Activated CD8-positive, alpha-beta memory T cell treated with anti-CD3 and anti-CD28 coated beads for 24 hours (primary cell): ENCODE measurements at places on chromosomes 1 and 21.

GRCh38 chr1:220325306-220325995 lies 53.2 kb upstream of the RAB3GAP2 start:
- DNase-seq, result no peak

DNA sequence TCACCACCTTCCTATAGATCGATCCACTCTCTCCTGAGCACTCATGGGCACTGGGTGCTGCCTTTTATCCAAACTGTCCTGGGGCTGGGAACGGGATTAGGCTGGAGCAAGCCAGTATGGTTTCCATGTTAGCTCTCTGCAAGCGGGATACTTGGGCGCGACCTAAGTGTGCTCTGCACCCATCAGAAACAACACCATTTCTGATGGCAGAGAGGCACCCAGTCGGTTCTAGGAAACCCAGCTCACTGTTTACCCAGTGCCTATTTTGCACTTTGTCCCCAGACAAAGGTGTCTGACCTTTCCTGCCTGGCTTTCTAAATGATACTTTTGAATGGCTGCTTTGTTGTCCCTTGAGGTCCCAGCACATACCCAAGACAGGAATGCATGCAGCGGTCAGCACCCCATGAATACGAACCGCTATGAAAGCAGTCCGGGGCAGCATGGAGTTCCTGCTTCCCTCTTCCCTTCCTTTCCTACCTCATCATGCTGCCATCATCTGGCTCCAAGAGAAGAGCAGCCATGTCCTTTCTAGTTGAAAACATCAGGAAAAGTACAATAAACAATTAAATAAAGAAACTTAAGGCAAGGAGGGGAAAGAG lies 83.9 kb downstream of the TRABD2B start:
- no peak for DNase-seq

DNA sequence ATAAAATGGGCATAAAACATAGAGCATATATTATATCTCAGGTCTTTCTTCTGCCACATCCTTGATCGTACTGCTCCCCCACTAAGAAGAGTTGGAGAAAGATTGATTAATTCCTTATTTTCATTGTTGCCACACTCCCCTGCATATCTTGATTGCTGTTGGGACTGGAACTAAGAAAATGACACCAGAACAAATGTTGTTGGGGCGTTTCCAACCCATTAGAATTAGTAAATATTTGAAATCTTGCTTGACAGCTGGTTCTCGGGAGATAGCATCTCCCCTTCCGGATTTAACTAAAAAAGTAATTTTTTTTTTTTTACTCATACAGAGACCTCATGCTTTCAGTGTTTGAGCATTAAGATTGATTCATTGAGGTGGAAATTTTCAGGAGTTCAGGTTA lies 493.0 kb upstream of the PLXNA2 start:
- DNase-seq, result no peak

DNA sequence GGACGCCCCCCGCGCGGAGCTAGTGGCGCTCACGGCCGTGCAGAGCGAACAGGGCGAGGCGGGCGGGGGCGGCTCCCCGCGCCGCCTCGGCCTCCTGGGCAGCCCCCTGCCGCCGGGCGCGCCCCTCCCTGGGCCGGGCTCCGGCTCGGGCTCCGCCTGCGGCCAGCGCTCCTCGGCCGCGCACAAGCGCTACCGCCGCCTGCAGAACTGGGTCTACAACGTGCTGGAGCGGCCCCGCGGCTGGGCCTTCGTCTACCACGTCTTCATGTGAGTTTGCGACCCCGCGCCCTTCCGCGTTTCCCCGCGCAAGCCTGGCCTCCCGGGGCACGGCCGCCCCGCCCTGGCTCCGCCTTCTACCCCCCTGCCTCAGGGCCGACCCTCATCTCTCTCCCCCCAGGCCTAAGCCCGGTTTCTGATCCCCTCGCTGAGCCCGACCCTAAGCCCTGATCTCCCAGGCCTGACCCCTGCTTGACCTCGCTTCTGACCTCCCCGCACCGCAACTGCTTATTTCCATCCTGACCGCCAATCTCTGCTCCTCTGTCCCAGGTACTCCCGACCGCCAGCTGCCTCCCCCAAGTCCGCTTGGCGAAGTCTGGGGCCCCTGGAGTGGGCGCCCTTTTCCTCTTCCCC lies 669 bp downstream of the KCNQ4 start:
- no peak for DNase-seq

DNA sequence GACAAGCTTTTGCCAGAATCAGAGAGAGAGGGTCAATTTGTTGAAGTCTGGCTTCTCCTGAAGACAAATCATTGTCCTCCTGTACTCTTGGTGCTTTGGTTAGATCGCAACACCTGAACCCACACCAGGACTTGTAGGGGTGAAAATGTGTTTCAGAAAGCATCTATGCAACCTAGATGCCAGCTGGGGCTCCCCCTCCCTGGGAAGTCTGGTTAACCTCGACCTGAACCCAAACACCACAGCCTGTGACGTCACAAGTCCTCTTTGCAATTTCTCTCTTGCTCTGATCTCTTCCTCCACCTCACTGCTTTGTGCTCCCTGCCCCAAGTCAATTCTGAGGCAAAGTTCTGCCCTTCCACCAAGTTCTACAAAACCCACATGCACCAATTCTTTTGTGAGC lies 42.8 kb upstream of the USP24 start:
- peak; percentile 74 for DNase-seq

DNA sequence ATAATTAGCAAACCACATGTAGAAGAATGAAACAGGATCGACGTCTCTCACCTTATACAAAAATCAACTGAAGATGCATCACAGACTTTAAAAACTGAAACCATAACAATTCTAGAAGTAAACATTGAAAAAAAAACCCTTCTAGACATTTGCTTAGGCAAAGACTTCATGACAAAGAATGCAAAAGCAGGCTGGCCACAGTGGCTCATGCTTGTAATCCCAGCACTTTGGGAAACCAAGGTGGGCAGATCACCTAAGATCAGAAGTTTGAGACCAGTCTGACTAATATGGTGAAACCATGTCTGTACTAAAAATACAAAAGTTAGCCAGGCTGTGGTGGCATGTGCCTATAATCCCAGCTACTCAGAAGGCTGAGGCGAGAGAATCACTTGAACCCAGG lies 1351.7 kb downstream of the MRPL39 start:
- no peak for DNase-seq

DNA sequence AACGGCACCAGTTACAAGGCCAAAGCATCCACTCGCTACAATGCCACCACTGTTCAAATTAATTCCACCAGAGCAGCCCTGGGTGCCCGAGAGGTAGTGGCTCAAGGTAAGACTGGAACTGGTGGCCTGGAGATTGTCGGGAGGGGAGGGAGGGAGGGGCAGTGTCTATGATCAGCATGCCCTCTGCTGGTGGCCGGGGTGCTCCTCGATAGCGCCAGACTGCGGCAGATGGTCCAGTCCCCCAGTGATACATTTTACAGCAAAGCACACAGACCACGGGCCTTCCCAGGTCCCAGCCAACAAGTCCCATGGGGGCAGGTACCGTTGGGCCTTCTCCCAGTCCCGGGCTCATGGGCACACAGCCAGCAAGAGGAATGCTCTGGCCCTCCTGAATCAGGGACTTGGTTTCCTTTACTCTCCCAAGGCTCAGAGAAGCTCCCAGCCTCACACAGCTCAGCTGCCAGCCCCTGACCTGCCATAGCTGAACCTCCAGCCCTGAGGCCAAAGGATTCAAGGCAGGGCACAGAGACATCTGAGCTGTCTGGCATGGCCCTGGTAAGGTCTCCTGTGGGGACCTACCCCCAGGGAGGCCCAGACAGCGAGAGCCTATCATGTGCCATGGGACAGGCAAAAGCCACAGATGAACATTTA lies 15.3 kb downstream of the ACOT7 start:
- no peak for DNase-seq

GRCh38 chr1:25990251-25990650 lies 7.6 kb downstream of the PAFAH2 start:
- DNase-seq, result peak; percentile 58

DNA sequence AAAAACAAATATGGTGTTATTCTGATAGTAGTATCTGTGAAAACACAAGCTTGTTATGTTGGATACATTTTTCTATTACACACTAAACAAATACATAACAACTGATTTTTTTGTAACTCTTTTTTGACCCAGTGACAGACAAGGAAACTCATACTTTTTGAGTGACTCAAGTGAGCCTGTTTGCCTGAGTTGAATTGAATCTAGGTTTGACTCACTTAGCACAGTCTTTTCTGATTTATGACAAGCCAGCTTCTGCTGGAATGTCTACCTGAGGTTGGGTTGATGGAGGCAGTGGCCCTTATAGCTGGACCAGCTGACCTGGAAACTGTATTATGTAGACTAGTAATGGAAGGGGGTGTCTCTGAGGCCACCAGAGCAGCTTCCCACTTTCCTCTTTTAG lies 4.2 kb upstream of the CLCA4 start:
- no peak for DNase-seq

GRCh38 chr1:229478852-229479251 lies 29.3 kb downstream of the NUP133 start:
- DNase-seq, result no peak

- DNase-seq, result no peak
Observed at GRCh38 chr1:74790453-74790852, 57.5 kb downstream of the TYW3 start.

GRCh38 chr1:45960930-45961715 lies 157.7 kb downstream of the MAST2 start:
- DNase-seq, result no peak

- DNase-seq, result no peak
Observed at GRCh38 chr1:35797380-35797779, 10.4 kb upstream of the AGO4 start.

DNA sequence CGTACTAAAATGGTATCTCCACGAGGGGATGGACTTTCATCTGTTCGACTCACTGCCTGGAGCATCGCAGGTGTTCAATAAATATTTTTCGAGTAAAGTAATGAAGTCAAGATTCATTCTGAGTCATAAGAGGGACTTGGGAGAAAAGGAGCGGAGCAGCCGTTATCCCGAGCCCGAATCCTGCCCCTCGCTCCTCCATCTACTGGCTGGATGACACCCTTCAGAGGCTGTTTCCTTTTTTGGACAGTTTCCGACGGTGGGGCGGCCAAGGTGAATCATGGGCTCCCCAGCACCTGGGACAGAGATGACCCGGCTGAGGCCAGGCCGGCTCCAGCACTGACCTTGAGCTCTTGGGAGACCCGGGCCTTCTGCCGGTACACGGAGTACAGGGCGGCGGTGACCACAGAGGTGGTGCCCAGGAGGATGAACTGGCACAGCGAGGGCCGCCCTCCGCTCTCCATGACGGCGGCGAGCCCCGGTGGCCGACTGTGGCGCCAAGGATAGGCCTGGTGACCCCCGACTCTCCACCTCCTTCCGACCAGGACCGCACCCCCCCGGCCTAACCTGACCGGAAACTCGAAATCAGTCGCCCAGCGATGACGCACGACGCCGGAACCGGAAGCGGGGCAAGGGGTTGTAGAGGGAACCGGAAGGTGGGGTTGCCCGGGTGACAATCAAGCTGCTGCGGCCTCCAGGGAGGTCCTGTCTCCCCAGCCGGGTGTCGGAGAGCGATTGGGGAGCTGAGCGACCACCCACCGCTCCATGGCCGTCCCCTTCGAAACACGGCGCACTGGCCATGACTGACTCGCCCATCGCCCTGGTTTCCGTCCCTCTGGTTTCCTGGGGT lies at the start of gene MUL1:
Gene MUL1, minus strand, starts transcription at position 588 of the 847 bp plus-strand sequence. Its CDS starts 127 bp downstream, at position 461.
- peak; percentile 98 for DNase-seq

DNA sequence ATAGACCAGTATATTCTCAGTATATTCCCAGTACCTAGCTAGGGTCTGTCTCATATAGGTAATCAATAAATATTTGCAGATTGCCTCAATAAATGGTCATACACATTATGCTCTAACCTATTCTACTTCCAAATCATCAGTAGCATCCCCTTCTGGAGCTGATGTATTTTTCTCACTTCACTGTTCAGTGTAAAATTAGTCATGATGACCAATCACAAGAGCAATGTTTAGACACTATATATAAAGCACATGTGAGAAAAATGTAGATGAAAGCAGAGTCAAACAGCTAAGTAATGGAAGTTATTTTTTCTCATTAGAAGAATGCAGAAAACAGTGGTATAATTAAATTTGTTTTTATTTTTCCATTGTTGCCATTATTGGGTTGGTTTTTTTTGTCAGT lies 34.7 kb downstream of the EPRS1 start:
- DNase-seq, result no peak
